Inflammatory macrophage treated with lipopolysaccharide for 4 hours (primary cell): ENCODE measurements at places on chromosomes 7 and 10.

DNA sequence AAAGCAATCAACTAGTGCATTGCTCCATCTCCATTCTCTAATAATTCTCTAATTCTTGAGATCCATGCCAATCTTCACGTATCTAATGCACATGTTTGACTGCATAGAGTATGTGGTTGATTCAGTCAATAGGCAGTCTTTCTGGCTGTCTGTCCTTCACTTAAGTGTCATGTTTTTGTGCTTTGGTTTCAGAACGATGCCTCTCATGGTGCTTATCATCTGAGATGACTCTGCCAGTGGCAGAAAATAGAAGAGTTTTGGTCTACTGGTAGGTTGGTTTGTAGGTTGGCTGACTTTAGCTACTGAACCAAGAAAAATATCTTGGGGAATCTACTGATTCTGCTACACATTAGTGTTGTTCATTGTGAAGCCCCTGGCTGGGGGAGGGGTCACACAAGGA lies 364.2 kb downstream of the SFMBT2 start:
- no peak for DNase-seq

DNA sequence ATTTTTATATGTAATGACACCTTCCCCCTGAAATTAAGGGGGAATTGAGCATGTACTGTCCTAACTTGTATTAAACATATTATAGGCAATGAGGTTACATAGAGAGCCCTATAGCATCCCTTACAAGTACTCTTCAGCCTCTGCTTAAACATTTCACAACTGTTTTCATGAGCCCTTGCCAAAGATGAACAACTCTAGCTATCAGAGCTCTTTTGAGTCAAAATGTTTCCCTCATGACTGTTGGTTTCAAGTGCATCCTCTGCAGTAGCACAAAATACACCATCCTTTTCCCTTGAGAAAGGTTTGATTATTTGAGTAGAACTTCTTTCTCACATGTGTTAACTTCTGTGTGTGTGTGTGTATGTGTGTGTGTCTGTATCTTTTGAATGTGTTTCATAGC lies 1157.6 kb upstream of the CELF2 start:
- no peak for DNase-seq

DNA sequence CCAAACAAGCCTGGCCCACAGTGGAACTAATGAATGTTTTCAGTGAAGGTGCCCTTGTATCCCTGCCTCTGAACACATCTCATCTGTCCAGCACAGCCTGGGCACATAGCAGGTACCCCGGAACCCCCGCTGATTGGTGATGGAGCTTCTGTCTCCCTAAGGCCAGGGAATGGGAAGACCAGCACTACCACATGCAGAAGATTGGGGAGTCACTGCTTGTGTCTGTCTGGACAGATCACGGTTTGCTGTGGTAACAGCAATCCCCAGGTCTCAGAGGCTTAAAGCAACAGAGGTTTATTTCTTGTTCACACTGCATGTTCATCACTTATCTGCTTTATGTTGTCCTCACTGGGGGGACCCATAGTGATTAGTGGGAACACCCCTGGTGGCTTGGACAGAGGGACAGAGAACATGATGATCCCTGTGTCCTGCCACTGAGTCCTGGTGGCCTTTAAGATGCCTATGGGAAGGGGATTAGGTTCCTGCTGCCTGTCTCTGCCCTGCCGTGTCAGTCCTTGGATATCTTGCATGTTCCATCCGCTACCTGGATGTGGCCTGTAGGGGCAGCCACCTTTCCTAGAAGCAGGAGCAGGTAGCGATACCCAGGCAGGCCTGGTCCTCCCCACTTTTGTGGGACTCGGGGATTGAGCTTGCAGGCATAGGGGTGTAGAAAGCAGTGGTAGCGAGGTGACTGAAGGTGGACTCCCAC lies 3.6 kb downstream of the TSPAN14 start:
- DNase-seq, result no peak

DNA sequence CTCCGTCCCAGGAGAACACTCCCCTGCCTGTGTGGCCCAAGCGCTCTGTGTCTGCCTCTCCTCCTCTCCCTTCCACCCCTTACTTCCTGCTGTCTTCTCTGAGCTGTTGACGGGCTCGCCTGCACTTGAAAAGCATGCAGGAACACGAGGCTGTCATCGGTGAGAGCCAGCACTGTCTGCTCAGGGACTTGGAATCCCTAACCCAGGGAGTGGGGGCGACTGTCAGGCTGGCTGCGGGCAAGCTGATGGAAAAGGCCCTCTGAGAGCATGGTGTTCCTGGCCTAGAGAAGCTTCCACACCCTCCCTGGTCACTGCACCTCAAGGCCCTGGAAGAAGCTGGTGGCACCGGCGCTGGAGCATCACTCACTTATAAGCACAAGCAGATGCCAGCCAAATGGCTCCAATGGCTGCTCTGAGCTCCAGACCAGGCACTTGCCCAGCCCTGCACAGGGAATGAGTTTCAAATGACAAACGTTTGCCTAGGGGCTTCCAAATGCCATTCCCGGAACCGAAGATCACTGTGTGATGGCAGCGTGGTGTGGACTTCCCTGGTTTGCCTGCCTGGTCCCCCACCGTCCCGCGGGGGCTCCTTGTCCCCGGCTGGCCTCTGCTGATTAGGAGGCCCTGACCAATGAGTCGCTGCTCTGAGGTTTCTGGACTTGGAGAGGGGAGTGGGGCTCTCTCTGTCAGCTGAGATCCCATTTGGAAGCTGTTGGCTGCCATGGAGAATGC lies 56.7 kb upstream of the EBF3 start:
- no peak for DNase-seq

GRCh38 chr7:148702876-148703670 lies 4.4 kb downstream of the CUL1 start:
- DNase-seq, result no peak

GRCh38 chr7:142873281-142873784 lies 12.2 kb downstream of the TRPV6 start:
- peak; percentile 20 for DNase-seq

GRCh38 chr10:8054494-8055407 lies at the start of gene GATA3:
Gene GATA3 (plus strand): TSS chr10:8054688. CDS start chr10:8055656, 968 bp downstream.
- DNase-seq, result peak; percentile 66

- no peak for DNase-seq
Measured at GRCh38 chr7:81430761-81431160, 339.1 kb downstream of the HGF start.

GRCh38 chr7:102170393-102170970 lies 116.2 kb upstream of the SH2B2 start:
- no peak for DNase-seq

GRCh38 chr7:84317536-84317935 lies 122.9 kb upstream of the SEMA3A start:
- DNase-seq, result no peak

GRCh38 chr10:58513188-58514110 lies 777 bp downstream of the BICC1 start:
- DNase-seq, result peak; percentile 49

DNA sequence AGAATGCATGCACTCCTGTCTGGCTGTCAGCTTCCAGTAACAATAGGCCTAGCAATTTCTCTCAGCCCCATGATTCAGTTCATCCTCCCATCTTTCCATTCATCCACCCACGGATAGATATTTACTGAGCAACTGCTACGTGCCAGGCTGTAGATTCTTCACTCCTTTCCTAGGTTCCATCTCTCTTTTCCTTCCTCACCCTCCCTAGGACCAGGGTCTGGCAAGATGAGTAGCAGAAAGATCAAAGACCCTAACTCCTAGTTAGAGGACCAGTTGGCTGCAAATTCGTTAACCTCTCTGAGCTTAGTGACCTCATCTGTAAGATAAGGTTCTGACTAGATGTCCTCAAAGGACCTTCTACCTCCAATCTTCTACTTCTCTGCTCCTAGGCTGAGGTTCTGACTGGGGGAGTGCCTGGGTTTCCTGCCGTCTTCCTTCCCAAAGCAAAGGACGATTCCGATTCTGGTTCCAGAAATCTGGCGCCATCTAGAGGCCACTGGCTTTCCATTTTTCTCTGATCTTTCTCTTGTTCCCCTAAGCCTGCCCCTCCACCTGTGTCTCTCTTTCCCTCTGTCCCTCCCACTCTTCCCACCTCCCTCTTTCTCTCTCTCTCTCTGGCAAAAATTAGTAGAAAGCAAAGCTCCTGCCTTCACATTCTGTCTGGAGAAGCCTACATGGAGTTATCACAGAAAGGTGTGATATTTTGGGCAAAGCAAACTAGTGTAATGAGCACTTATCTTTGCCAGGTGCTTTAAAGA lies 26.2 kb downstream of the TBATA start:
- DNase-seq, result peak; percentile 73

- DNase-seq, result no peak
Measured at GRCh38 chr10:58806323-58806722, 293.7 kb downstream of the BICC1 start.

- DNase-seq, result no peak
Measured at GRCh38 chr10:102188298-102188940, 36.2 kb downstream of the NOLC1 start.

GRCh38 chr7:25752967-25753791 lies 398.8 kb upstream of the NFE2L3 start:
- DNase-seq, result no peak

DNA sequence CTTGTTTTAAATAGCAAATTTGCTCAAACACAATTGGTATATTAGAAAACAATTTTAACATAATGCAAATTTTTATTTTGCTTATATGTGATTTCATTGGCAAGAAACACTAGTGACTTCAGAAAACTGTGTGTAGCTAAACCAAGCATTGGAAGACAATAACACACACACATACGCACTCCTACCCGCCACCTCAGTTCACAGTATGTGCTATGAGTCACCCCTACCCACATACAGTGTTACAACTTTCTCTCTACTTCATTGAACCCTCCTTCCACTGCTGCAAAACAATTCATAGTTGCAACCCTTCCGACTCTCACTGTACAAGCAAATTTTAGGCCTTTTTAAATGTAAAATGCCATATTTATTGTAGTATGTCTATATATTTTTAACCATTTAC lies 119.9 kb upstream of the THSD7A start:
- no peak for DNase-seq

GRCh38 chr10:77087366-77087765 lies 550.2 kb downstream of the KCNMA1 start:
- no peak for DNase-seq

- DNase-seq, result no peak
Measured at GRCh38 chr7:21850531-21851285, 95.0 kb downstream of the CDCA7L start.

GRCh38 chr7:103577059-103577458 lies 131.1 kb upstream of the SLC26A5 start:
- no peak for DNase-seq

DNA sequence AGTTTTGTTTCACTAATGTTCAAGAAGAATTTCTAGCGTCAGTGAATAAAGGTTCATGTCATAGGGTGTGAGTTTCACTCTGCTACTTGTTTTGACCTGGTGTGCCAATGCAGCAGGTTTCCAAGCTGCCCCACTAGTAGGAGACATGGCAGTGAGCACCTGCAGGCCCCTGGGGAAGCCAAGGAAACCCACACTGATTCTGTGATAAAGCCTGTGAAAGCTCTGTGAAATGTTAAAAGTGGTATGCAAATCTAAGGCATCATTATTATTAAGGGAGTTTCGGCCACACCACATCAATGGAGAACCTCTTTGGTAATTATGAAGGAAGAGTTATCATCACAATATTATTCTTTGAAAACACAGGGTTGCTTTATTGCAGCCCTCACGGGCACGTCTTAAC lies 46.4 kb downstream of the ABCB5 start:
- no peak for DNase-seq

DNA sequence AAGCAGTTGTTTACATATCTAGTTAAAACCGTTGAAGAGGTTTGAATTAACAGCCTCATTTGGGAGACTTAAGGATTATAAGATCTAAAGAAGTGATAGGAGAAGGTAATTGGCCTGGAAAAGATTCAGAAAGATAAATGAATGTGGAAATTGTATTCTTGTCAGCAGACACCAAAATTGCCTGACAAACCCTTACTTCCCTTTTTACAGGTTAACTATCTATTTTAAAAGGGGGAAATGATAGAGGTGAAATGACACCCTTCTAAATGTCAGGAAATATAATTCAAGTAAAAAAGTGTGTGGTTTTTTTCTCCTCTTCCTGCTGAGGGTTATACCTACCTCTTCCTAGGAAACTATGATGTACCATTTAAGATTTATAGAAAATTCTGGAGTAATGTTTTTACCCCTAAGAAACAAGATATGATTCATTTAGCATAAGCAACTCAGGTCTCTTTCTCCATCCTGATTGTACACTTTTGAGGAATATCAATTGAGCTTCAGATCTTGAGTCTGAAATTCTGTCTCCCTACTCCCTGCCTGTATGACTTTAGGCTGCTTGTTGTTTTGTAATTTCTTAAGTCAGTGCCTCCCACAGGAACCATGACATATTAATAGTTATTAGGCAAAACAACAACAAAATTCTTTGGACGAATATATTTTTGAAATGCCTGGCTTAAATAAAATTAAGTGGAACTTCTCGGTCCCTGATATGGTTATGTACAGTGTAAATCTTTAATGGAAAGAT lies 250.4 kb downstream of the RNLS start:
- DNase-seq, result peak; percentile 38

DNA sequence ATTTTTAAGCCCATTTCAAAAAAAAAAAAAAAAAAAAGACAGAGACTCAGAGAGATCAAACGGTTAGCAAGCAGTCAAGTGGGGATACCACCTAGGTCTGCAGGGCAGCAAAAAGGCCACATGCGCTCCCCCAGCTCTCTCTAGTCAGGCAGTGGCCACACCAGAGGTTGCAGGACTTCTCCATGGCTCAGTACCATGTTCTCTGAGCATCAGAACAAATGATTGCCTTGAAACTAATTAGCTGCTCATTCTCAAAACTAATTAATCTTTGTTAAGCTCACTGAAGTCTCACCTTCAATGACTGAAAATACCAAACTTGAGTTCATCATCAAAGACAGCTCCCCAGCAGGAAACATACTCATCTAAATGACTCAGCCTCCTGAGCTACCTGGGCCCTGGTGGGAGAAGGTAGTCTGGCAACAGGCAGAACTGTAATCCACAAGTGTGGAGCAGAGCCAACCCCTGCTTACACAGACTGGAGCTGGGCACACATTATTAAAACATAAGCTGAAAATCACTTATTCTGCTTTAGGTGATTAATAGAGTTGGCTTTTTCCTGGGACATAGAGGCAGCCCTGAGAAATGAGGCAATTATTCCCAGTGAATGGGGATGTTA lies 319.6 kb downstream of the GRID1 start:
- no peak for DNase-seq

GRCh38 chr7:139982927-139983920 lies 79.5 kb downstream of the PARP12 start:
- no peak for DNase-seq

DNA sequence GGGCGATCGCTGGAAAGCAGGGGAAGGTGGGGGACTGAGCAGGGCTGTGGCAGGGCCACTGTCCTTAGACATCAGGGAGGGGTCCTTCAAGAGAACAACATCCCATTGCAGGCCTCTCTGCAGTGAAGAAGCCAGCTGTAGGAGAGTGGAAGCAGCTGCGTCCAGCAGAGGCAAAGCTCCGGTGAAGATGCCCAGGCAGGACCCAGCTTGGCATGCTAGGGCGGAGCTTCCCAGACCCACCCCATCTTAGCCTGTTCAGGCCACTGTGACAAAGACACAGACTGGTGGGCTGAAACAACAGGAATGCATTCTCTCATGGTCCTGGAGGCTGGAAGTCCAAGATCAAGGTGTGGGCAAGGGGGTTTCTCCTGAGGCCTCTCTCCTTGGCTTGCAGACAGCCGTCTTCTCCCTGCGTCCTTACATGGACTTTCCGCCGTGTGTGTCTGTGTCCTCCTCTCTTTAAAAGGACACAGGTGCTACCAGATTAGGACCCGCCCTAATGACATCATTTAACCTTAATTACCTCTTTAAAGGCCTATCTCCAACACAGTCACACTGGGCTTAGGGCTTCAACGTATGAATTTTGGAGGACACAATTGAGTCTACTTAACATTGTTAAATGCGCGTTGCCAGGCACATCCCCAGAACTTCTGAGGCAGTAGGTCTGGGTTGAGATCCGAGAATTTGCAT lies 178.1 kb upstream of the GRB10 start:
- DNase-seq, result no peak

GRCh38 chr10:132814469-132814856 lies 28.5 kb upstream of the NKX6-2 start:
- no peak for DNase-seq
